ENCODE measurements at places on chromosomes 16 and 17.

DNA sequence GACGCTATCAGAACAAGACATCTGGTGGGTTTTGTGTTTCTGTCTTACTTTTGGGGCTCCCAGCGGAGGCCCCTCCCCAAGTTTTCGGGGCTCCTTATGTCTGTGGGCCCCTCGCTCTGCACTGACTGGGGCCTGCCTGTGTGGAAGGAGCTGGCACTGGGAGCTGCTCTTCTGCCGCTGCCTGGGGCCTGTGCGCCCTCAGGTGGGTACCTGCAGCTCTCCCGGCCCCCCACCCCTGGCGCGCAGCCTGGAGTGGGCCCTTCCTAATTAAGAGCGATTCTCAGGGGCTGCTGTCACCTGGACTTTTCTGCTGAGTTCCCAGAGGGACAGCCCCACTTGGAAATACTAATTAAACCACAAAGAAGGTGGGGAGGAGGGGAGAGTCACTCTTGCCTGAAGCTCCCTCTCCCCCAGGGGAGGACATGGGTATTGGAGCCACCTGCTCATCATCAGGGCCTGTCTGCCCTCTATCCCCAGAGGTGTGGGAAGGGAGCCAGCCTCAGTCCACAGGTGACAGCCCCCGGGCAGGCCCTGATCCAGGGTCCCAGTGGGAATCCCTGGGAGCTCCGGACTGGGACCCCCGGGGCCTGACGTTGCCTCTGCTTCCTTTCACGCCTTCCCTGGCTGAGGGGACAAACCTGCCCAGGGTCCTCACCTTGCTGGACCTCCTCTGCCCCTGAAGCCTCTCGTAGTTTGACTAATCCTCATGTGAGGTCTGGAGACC lies 36.5 kb downstream of the GSE1 start:
- no peak for DNase-seq

DNA sequence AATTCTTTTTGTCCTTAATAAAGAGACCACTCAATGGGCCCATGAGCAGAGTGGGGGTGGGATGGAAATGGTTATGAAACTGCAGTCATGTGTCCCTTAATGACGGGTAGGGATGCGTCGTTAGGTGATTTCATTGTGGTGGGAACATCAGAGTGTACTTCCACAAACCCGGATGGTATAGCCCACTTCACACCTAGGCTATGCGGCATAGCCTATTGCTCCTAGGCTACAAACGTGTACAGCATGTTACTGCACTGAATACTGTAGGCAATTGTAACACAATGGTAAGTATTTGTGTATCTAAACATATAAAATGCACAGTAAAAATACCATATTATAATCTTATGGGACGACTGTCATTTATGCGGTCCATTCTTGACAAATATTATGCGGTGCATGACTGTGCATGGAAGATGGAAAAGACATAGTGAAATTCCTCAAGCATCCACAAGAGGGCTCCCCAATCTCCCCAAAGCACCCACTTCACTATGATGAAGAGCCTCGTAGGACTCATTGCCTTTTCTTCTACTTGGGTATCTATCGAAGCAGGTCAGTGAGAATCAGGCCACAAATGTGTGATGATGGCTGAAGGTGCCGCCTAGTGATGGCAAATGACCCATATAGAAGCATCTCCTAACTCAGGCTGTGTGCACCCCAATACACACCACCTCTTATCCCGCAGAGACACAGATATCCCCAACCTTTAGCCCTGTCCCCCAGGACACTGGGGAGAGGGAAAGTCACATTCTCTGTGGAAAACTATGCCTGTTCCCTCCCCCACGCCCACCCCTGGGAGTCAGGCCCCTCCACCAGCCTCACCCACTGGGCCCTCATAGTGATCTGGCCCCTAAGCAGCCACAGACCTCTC lies 43.5 kb downstream of the TBX21 start:
- peak; percentile 42 for DNase-seq

DNA sequence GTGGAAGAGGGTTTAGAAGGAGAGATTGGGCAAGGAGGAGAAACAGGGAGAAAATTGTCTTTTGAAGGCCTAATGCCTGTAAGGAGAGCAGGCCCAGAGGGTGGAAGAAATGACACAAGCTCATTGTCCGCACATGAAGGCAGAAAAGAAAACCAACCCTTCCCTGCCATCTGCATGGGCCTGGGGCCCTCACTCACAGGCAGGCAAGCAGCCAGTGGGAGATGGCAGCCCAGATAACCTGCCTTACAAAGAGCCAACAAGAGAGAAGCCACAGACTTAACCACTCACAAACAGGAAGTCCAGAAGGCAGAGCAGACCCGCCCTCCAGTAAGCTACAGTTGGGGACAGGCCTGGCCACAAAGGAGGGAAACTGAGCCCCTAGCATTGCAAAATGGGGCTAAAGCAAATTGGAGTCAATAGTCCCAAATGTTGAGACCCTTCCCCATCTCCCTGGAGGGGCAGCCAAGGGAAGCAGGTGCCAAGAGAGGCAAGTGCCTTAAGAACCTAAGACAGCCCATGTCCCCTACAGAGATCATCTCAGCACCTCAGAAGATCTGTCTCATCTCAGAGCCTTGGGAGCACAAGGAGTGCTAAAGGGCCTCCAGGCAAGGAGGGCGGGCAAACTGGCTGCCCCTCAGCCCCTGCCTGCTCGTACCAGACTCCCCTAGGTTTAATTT lies 7.3 kb upstream of the TSPOAP1 start:
- DNase-seq = no peak

DNA sequence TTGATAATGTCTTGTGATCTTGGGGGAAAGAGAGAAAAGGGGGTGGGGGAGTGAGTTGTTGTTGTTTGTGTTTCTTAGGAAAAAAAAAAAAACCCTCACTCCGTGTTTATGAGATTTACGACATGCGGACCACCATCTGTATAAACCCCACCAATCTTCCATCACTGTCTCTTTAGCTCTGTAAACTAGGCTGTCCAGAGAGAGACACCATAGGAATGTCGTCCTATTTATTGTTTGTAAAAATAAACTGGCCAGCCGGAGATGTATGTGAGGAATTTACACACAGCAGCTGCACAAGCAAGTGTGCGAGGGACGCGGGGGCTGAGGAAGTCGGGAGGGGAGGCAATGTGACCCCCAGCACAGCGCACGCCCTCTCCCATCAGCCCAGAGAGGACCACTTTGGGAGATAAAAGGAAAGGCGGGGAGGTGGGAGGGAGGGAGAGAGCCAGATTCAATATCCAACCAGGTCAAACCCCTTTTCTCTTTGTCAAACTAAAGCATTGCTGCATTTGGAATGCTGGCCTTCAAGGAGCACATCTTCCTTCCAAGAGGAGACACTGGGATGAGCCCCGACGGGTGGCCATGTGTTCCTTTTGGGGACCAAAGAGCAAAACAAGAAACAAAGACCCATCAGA lies 136.2 kb upstream of the SALL1 start:
- no peak for DNase-seq

GRCh38 chr16:47008174-47008573 lies 34.7 kb upstream of the DNAJA2 start:
- no peak for DNase-seq

- no peak for DNase-seq
Measured at GRCh38 chr17:57461082-57461481, 204.8 kb downstream of the MSI2 start.

DNA sequence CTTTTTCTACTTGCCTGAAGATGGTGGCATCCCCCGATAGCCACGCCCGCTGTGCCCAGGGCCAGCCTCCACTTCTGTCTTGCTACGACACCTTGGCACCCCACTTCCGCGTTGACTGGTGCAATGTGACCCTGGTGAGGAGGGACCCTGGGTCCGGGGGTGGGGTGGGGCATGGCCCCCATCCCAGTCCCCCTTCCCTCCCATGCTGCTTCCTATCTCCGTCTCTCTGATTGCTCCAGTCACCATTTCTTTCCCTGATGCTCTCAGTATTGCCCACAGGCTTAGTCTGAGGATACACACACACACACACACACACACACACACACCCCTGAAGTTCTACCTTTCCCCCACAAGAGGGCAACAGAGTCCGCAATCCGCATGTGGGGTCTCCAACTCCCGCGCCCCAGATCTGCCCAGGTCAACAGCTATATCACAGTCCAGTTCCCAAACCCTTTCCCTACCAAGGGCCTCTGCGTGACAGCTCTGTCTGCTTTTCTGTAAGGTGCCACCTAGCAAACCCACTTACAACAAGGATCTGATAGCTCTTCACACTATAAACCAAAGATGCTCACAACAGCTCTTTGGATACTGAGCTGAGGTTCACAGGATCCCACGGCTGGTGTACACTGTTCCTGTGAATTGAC lies 3.4 kb downstream of the SGCA start:
- peak; percentile 71 for DNase-seq
